Iris pigment epithelial cell (primary cell): ENCODE measurements at places on chromosomes 4 and X.

GRCh38 chrX:153771415-153772315, 7.6 kb downstream of the PLXNB3 start:
- no peak for DNase-seq

DNA sequence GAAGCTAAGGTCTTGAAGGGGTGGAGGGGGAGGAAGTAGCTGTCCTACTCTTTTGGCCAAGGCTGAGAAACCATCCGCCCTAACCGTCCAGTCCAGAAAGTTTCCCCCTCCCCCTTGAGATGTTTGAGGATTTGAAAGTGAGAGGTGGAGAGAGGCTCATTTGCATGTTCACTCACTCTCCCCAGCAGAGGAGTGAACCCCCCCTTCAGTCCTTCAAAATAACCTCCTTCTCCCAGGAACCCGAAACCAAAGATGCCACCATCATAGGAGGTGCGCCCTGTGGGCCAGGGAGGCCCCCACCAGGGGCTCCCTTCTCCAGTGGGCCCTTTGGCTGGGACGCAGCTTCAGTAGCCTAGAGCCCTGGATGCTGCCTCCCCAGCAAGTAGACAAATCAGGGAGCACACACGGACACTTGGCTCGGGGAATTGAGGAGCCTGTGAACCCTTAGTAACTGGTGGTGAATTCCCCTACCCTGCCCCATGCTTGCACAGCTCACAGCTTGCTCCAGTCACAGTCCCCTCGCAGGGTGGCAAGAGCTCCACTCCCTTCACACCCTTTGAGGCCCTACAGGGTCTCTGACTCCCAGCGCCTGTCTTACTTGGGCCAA, 25.6 kb downstream of the ELF4 start:
- DNase-seq = no peak

DNA sequence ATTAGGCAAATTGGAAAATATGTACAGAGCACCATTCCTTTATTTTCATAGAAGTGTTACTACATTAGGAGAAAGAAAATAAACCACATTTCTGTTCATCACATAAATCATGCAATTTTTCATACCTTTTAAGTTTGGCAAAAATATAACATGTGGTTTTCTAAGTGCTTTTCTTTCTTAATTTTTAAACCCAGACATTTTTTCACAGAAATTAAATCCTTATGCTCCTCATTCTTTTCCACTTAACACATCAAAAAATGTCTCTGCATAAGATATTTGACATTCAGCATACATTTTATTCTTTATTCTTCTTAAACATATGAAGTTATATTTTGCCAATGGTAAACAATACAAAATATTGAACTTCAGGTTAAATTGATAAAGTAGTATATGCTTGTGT, 826.6 kb upstream of the SLIT2 start:
- no peak for DNase-seq

DNA sequence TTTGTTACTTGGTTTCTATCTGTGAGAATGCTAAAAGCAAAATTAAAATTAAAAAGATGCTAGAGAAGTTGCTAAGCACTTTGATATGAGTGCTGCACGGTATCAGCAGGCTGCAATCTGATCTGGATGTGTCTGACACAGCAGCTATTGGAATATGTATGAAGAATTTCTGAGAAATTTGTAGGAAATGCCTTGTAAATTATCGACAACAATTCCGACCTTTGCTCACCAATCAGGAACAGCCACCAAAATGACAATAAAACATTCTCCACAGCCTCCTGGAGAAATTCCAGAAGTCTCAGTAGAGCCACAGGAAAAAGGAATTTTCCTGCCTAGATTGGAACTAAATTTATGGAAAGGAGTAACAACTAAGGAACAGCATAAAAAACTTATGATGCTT, 82.5 kb downstream of the TIGD2 start:
- DNase-seq = no peak

DNA sequence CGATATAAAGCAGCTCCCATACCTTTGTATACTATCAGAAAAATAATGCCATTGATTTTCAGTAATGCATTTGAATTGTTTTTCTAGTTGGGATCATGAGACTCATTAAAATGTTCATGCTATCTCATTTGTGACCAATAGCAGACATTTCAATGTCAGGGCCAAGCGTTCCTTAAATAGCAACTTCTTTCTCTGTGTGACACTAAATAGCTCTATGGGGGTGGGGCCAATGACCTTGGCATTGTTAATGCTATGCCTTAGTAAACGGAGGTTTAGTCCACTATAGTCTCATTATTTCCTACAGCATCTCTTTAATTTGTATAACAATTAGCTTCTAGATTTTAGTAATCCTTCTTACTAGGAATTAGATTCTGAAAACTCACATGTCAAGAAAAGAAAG, 48.6 kb upstream of the ARHGAP24 start:
- DNase-seq = no peak

DNA sequence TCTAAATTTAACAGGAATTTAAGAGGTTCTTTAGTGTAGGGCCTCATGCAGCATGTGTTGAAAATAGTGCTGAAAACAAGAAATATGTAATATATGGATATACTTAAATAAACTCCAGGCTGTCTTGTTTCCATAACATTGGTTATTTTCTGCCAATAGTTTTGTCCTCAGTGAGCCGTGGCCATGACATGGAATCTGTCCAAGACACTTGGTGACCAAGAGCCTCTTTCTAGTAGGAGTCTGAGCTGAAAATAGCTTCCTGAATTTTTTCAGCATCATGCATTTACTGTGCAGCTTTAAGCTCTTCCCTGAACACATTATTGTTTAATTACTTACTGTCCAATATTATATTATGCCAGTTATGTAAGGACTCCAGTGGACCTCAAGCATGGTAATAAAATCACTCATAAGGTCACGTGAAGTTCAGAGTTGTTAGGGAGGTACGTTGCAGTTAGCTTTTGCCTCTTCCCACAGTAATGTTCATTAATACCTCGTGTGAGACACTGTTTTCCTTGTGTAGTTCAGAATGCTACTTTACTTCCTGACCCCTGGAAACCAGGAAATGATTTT, 488.2 kb downstream of the GRID2 start:
- DNase-seq = no peak

GRCh38 chrX:108699368-108699767, 37.0 kb downstream of the IRS4 start:
- peak; percentile 15 for DNase-seq

DNA sequence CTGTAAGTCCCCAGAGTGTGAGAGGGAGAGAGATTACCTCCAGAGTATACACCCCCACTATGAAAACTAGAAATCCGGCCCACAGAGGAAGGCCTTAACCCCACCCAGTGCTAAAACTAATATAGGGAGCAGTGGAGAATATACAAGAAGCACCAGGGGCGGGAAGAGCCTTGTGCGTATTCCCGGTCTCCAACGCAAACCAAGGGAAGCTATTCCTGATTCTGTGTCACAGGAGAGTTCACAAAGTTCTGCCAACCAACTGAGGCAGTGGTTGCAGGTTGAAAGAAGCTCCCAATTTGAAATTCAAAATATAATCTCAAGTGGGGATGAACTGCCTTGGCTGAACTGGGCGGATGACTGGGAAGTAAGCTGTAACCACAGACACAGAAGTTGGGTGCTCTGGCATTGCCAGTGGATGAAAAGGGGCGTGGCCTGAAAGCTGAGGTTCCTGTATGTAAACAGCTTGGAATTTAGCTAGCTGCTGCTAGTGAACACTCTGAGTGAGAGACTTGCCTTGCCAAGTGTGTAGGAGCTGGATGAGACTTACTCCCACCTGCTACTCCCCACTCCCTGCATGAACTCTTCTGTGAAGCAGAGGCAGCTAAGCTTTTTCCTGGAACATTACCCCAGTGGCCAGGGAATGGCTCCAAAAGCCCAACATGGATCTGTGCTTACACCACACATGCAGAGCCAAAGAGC, 32.7 kb downstream of the ELF2 start:
- DNase-seq = peak; percentile 85

DNA sequence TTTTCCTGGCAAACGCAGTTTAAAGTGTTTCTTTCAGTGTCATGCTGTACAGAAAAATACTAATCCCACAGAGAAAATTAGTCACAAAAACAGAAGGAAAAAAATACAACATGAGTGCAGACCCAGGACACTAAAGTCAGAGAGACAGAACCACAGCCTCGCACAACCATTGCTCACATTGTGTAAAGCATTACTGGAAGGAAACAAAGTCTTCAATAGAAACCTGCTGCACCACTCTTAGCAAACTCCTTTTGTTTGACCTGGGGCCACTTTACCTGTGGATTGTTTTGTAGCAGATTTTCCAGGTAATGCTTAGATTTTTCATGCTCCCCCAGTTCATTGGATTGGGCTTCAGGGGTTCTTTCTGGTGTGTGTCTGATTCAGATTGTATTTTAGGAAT, 131.8 kb upstream of the TMLHE start:
- no peak for DNase-seq

GRCh38 chrX:23369027-23369426, 34.4 kb downstream of the PTCHD1 start:
- DNase-seq = no peak

- no peak for DNase-seq
These were observed 38.7 kb upstream of the IRAK1 start for GRCh38 chrX:154058214-154058997.

- peak; percentile 61 for DNase-seq
These were observed 24.7 kb downstream of the KCNE5 start for GRCh38 chrX:109600237-109600651.

- no peak for DNase-seq
These were observed 1.7 kb downstream of the ATP8A1 start for GRCh38 chr4:42655269-42655637.

DNA sequence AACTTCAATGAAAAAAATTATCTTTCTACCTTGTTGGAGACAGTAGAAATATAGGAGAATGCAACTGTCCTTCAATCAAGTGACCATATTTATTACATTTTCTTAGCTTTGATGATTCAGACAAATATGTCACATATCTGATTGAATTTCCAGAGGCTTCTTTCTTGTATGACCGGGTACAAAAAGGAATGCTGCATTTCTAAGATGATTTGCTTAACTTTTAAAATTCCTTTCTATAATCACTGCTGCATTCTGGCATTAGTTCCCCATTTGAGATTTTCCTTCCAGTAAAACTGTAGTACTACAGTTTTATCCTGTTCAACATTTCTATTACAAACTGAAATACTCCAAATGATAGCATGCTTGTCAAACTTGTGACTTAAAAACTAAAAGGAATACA, 5.2 kb downstream of the MFSD8 start:
- DNase-seq = peak; percentile 42

- peak; percentile 54 for DNase-seq
These were observed 35.9 kb upstream of the GUCY1B1 start for GRCh38 chr4:155722816-155723499.

DNA sequence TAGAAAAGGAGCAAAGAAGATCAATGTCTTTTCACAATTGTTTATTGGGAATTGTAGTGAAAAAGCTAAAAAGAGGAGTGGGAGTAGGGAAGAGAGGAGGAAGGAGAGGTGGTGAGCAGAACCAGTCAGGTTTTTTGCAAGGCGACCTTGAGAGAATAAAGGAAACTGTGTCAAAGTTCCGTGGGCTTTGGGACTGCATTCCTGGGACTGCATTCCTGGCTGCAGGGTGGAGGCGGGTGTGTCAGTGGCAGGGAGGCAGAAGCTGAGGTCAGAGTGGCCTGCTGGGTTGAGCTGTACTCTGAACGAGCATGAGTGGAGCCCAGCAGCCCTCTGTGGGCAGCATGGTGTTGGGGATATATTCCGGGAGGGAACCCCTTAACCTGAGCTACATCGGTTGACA, 66.8 kb upstream of the UCP1 start:
- peak; percentile 45 for DNase-seq

- no peak for DNase-seq
These were observed 23.5 kb upstream of the SOWAHD start for GRCh38 chrX:119734897-119735339.

DNA sequence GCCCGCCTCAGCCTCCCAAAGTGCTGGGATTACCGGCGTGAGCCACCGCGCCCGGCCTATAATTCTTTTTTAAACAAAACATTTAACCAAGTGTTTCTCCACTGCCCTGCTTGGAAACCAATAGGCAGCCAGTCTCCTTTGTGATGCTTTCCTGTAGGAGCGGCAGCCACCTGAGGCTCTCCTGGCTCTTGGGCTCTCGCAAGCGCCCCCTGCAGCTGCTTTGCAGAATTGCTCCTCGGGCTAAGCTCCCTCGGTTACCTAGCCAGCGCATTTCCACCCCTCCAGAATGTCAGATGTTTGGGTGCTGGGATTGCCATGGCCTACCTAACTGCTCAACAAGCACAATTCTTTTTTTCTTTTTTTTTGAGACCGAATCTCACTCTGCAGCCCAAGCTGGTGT, 7.7 kb downstream of the S100P start:
- DNase-seq = no peak

- DNase-seq = no peak
These were observed 120.5 kb upstream of the WDR1 start for GRCh38 chr4:10237131-10237530.

GRCh38 chr4:164648151-164648848, 105.6 kb upstream of the SMIM31 start:
- DNase-seq = peak; percentile 51

GRCh38 chr4:139582044-139582443, 26.0 kb upstream of the SETD7 start:
- peak; percentile 54 for DNase-seq

GRCh38 chr4:8724436-8725070, 132.0 kb downstream of the CPZ start:
- no peak for DNase-seq

- no peak for DNase-seq
These were observed 1.5 kb upstream of the ENPEP start for GRCh38 chr4:110474481-110474880.

DNA sequence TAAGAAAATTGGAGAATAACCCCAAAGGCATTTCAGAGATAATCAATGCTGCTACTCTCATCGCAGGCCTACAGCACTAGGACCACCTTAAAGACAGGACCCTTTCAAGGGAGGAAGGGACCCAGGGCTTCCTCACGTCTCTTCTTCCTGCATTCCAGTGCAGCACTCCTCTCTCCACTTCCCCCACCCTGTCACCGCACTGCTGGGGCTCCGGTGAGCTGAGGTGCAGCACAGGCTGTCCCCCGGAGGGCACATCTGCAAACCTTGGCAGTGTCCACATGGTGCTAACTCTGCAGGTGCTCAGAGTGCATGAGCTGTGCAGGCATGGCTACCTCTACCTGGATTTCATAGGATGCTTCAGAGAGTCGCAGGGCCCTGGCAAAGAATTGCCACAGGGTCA, 305.6 kb downstream of the DCHS2 start:
- no peak for DNase-seq

- DNase-seq = peak; percentile 77
These were observed 53.6 kb upstream of the SETD7 start for GRCh38 chr4:139609647-139610046.

- peak; percentile 91 for DNase-seq
These were observed 1.2 kb downstream of the MGST2 start for GRCh38 chr4:139666735-139667281.

- DNase-seq = peak; percentile 49
These were observed 442.0 kb upstream of the ADGRL3 start for GRCh38 chr4:60757986-60758680.

- no peak for DNase-seq
These were observed 131.9 kb downstream of the ATOH1 start for GRCh38 chr4:93960450-93960849.

DNA sequence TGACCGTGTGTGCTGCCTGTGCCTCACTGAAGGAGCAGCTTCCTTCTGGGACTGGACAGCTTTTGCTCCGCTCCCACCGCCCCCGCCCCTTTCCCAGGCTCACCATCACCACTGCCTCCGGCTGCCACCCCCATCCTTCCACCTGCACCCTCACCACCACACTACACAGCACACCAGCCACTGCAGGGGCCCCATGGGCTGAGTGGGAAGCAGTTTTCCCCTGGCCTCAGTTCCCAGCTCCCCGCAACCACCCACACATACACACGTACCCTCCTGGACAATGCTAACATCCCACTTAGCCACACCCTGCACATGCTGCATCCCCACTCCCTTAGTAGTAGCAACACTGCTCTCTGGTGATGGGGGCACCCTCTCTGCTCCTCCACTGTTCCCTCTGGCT, 29.6 kb upstream of the COX18 start:
- no peak for DNase-seq
